Stimulated activated CD8-positive, alpha-beta memory T cell treated with anti-CD3 and anti-CD28 coated beads, Interleukin-15, amount 100 ng/mL, for 24 hours (primary cell): ENCODE measurements at places on chromosomes 4 and X.

DNA sequence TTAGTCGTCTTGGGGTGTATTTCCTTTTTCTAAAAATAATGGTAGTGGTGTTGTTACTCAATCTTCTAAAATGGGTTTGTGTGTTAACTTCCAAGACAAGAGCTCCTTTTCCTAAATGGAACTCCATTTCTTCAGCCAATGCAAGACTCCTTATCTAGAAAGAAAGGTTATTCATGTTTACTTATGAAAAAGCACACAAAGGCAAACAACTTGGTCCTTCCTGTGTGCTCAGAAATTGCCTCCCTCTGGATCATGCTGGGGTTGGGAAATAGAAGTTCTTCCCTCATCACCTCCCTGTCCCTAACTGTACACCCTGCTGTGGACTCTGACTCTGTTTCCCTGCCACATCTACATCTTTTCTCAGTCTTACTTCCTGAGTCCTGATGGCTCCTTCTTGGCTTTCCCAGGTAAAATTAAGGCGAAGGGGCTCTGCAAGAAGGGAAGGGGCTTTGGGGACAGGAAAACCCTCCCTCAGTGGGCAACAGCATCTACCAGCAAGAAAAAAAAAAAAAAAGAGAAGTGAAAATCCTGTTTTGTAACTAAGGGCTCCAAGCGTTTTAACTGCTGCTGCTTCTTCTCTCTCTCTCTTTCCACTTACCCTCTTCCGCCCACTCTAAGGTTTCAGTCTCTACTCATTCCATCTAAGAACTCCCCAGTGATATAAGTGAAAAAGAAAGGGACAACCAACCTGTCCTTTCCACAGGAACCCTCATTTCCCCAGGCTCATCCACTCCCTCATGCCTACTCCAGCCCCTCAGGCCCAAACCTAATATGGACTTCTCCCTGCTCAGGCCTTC, 19.8 kb upstream of the TASL start:
- no peak for DNase-seq

GRCh38 chr4:168150420-168151050, 58.2 kb downstream of the ANXA10 start:
- DNase-seq, result no peak

- no peak for DNase-seq
These were observed 226.5 kb downstream of the FBXW7 start for GRCh38 chr4:152309418-152309817.

- DNase-seq, result no peak
These were observed 55.0 kb downstream of the ATP11C start for GRCh38 chrX:139877710-139878414.

DNA sequence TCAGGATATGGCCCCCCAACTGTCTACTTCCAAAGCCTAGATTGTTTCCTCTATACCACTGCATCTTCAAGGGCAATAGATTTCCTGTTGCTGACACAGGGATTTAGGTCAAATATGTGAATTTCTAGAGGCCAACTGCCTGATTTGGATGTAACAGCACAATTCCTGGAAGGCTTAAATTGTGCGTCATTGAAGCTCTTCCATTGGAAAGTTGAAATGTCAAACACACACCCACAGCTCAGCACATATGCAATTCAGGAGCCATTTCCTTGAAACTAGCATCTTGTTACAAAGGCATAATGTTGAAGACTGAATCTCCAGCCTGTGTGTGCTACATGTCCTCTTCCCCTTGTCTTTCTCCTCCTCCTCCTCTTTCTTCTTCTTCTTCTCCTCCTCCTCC, 158.6 kb downstream of the STK32B start:
- DNase-seq, result no peak

GRCh38 chrX:27254656-27255055, 208.5 kb downstream of the PPP4R3C start:
- DNase-seq, result no peak

- no peak for DNase-seq
These were observed 45.9 kb downstream of the WDFY3 start for GRCh38 chr4:84920617-84921016.

DNA sequence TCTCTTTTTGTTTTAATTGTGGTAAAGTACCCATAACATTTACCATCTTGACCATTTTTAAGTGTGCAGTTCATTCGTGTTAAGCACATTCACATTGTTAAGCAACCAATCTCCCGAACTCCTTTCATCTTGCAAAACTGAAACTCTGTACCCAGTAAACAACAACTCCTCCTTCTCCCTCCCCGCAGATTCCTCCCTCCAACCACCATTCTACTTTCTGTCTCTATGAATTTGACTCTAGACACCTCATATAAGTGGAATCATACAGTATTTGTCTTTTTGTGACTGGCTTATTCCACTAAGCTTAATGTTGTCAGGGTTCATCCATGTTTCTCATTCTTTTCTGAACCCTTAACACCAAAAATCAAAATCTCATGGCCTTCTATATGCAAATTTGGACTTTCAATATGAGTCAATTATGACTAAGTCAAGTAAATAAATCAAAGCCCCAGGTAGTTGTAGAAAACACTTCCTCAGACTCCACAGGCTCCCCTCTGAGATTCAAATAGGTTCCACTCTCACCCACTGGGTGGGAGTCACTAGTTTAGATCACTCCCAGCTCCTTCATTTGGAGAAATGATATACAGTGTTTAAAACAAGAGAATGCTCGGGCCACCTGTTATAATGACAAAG, 9.8 kb upstream of the RTL5 start:
- no peak for DNase-seq

- no peak for DNase-seq
These were observed 932.1 kb upstream of the SLIT2 start for GRCh38 chr4:19319607-19320006.

GRCh38 chr4:44479731-44480130, 31.1 kb upstream of the KCTD8 start:
- DNase-seq, result no peak

DNA sequence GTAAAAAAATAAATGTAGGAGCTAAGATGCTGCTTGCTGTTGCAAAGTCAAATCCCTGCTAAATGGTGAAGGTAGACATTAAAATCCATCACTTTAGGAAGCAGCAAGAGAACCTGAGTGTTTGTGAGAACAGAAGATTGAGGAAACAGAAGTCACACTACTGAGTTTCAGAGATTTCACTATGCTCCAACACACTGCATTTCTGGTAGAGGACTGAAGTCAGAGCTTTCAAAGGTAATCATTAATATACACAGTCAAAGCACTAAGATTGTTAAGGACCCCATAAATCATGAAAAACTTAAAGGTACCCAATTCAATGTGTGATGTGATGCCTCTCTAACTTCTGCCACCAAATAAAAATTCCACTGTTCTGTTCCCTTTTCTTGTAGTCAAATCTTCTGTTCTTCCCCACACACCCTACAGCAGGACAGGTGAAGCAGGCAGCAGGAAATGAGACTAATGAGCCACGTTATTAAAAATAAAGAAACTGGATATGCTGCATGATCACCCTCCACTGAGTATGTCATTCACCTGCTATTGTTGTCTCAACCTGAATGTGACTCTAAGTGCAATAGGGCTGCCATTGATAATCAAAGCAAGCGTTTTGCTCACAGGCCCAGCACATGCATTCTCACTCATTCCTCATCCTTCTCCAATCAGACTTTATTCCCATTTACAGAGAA, 28.9 kb upstream of the APELA start:
- no peak for DNase-seq

DNA sequence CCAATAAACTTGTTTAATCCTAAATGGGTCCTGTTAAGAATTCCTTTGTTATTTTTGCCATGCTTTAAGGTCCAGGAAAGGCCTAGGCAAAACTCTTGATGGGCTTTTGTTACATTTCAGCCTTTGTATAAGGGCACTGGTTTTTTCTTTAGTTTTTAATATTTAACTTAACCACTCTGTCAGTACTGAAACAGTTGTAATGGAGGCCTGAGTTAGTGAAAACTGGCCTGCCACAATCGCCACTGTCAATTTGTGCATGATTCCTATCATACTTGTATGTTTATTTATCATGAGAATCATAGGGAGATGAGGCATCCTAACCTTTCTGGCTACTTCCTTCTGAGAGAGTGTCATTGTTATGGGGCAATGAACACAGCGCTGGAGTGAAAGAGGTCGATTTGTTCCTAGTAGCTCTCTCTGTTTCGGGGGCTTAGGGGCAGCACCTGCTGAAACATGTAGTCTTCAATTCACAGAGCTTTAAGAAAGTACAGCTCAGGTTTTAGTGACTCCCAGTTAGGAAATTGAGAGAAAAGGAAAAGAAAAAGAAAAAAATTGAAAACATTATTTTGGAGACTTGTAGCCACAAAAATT, 393.8 kb upstream of the FSTL5 start:
- DNase-seq, result no peak

- DNase-seq, result no peak
These were observed 3.5 kb downstream of the SOX3 start for GRCh38 chrX:140501321-140501720.

GRCh38 chr4:4838051-4838935, 21.2 kb upstream of the MSX1 start:
- DNase-seq, result no peak

DNA sequence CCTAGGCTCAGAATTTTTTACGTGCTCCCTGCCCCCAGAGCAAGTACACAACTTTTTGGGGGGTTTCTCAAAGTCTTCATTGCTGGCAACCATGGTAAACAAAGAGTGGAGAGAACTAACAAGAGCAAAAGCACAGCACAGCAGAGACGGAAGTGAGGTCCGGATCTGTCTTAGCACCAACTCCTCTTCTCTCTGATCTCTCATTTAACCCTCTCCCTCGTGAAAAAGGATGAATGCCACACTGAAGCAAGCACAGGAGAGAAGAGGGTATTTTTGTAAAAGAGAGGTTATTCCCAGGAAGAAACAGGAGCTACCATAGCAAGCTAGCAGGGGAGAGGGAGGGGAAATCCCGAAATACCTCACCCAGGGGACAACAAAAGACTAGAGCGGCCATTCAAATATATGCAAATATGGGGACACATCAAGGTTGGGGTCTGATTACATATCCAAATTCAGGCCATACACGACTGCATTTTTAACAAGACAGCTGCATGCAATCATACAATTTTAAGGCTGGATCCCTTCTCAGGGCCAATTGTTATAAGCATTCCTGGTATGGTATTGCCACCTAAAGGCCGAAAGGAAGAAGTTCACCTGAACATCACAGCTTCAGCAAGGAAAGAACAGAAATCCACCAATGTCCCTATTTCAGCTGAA, 46.6 kb downstream of the CD40LG start:
- DNase-seq, result no peak

- no peak for DNase-seq
These were observed 276.4 kb downstream of the RPA4 start for GRCh38 chrX:97159916-97160800.

DNA sequence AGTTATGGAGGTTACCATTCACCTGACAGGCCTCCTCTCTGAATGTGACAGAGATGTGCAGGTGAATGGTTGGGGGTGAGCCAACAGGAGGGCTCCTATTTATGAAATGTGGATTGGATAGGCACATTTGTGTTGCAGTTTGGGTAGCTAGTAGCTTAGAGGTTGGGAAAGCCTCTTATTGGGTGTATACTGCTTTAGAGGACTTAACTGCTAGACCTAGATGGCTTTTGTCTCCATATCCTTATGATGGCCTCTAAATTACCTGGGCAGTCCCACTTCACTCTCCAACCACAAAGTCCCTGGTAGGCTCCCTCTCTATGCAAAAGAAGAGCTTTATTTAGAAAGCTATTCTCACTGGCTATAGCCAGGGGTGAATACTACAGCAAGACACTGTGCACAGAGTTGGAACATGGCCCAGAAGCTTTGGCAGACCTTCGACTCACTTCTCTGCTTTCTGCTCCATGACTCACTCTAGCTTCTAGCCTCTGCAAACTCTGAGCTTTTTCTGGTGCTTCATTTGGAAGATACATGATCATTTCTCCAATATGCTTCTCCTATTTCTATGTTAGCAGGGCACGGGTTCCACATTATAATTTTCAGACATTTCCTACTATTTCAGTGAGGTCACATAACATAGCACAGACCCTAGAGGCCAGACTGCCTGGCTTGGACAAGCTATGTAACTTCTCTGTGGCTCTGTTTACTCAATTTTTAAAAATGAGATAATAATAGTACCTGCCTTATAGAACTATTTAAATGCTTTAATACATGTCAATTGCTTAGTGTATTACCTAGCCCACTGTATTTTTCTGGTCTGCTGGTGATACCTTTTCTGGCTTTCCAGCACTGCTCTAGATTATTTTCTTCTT, 6.0 kb upstream of the VGLL1 start:
- DNase-seq, result no peak

DNA sequence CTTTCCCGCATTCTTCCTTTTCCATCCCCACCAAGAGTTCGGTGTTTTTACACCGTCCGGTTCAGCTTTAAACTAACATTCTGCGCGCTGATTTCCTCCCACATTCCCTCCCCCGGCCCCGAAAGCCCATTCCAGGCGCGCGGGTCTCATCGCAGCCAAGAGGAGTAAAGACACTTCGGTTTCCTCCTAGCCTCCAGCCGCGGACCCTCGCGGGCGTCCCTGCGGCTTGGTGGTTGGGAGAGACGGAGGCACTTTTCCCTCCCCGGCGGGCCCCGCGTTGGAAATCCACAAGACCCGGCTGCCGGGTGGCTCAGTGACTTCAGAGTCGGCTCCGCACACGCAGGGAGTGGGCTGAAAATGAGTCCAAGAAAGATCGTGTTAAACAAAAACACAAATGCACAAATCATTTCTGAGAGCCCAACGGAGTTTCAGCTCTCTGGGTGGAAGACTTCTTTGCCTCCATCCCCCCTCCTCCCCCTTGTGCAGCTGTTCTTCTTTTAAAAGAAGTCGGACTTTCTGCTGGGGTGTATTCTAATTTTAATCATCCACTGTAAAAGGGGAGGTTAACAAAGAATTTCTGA, 2.0 kb upstream of the ARX start:
- no peak for DNase-seq

DNA sequence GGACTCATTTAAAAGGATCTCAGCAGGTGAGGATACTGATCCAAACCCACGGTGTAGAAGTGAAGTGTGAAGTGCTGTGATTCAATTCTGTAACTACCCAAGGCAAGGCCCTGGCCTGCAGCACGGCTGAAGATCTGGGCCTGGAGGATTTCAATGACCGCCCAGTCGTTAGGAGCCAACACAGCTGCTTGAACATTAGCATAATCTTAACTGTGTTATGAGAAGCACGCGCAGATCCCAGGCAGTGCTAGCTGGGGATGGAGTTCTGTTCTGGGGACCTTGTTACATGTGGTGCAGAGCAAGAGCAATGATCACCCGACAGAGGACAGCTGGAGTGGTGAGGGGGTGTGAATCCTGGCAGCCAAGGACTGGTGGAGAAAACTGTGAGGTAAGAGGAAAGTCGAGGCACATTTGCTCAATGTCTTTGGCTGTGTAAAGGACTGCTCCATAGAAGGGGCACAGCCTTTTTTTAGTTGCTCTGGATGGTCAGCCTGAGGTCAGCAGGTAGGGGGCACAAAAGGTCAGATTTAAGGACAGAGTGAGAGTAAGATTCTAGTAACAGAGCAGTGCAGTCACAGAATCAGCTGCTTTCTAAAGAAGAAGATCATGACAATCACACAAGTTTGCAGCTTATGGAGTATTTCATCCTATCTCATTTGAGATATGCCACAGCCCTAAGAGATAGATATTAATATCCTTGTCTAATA, 181.8 kb downstream of the DCLK2 start:
- DNase-seq, result no peak

DNA sequence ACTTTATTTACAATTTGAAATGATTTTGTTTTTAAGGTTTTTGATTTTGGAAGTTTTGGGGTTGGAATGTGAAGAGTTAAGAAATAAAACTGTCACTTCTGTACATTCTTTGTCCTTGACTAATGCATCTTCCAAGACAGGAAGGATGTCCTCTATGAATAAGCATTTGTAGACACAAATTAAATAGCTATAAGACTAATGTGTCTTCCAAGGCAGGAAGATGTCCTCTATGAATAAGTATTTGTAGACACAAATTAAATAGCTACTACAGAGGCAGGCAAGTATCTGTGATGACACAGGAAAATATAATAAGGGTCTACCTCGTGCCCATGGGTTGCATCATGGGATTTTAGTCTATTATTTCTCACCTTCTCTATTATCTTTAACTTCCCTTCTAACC, 14.5 kb downstream of the PRSS48 start:
- DNase-seq, result no peak
